Dermis blood vessel endothelial cell (primary cell): ENCODE measurements at places on chromosomes 2 and 18.
A peak's percentile ranks its signal among the peaks of the same experiment; 100 is the strongest.

GRCh38 chr2:148221166-148221565 lies 200.3 kb downstream of the MBD5 start:
- DNase-seq = no peak

- no peak for DNase-seq
Measured at GRCh38 chr2:110771547-110772382, 39.4 kb downstream of the ACOXL start.

DNA sequence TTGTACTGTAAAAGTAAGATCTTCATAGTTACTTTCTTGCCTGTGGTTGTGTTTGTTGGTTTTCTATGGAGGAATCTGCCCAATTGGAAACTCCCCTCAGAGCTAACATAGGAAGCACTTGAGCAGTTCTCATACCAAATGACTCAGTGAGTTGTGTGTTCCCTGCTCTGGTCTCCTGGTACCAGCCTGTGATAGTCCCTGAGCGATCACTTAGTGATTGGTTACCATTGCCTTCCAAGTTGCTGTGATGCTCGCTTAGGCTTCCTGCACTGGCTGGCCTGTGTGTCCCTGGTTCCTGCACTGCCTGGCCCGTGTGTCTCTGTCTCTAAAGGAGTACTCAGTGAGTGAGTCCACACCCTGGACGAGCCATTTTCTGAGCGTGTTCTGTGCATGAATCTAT lies 133.0 kb downstream of the MAP4K4 start:
- DNase-seq = peak; percentile 59

DNA sequence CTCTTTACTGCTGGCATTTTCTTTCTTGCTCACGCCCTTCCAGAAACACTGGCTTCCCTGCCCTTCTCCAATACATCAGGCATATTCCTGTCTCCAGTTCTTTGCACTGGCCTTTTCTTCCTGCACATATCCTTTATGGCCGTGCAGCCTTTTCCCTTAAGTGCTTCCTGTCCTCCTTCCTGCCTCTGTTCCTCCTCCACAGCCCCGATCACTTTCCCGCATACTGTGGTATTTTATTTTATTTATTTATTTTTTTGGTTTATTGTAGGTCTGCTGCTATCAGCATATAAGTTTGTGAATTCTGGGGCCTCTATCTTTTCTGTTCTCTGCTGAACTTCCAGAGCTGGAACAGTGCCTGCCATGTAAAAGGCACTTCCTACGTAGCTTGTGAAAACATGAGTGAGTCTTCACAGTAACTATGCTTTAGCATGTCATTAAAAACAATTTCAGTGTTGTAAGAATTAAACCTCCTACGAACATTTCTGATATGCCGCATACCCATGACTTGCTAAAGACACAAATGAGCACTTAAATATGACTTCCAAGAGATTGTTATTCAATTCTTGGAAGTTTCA lies 289.1 kb downstream of the TRIB2 start:
- DNase-seq = peak; percentile 62

DNA sequence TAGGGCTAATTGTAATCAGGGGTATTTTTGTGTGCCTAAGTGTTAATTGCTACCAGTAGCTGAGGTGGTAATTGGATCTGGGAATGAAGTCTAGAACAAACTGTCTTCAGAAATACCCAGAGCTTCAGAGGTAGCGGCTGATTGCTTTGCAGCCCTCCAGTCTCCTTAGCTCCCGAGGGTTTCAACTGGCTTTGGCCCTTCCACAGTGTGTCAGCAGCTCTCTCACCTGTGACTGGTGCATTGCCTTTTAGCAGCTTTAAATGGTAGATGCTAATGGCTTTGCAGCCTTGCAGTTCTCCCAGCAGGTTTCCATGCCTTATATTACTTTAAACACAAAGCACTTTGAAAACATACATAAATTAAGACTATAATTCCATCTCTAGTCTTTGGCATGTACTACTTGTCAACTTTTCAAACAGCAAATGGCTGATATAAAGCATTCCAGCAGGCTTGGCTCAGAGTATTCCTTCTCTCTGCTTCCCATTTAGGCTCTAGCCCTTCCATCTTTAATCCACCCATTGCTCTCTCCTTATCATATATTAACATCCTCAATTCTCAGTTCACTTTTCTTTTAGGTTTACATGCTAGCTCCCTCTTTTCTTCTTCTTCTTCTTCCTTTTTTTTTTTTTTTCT lies 156.4 kb upstream of the GALNT13 start:
- DNase-seq = no peak

GRCh38 chr18:55549474-55550104 lies 38.4 kb downstream of the TCF4 start:
- DNase-seq = no peak

GRCh38 chr2:126671488-126671887 lies 15.5 kb downstream of the GYPC start:
- DNase-seq = no peak

DNA sequence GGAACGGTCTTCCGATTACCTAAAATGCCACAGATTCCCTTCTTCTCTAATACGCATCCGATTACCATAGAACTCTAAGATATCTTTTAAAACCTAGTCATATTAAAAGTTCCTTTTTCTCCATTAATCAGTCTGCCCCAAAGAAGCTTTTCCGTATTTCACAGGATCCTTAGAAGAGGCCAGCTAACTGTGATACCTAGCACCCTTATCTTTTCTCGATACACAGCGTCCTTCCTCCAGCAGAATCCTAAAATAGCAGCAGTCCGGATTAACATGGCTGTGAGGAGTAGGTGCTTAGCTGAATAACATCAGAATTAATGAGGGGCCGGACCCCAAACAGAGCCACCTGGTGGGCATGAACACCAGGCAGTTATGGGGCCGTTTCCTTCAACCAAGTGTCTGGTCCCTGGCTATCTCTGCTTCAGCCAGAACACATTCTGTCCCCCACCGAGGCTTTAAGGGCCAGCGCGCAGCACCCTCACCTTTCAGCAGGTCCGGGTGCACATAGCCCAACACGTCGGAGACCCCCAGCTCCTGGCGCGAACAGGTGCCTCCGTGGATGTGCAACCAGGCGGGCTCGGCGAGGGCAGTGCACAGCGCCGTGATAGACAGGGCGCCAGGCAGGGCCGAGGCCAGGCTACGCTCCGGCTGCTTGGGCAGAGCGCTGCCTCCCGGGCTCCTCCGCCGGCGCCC lies 995 bp downstream of the TMEM127 start:
- peak; percentile 77 for DNase-seq

- DNase-seq = peak; percentile 86
Measured at GRCh38 chr2:237744613-237745249, 53.8 kb upstream of the RBM44 start.
